ENCODE measurements at places on chromosomes 6 and 20.

GRCh38 chr6:105428342-105428957 is 25.6 kb upstream of the PREP start:
- DNase-seq, result peak; percentile 38

- peak; percentile 38 for DNase-seq
These were observed 206.8 kb upstream of the SMLR1 start for GRCh38 chr6:130620338-130620781.

DNA sequence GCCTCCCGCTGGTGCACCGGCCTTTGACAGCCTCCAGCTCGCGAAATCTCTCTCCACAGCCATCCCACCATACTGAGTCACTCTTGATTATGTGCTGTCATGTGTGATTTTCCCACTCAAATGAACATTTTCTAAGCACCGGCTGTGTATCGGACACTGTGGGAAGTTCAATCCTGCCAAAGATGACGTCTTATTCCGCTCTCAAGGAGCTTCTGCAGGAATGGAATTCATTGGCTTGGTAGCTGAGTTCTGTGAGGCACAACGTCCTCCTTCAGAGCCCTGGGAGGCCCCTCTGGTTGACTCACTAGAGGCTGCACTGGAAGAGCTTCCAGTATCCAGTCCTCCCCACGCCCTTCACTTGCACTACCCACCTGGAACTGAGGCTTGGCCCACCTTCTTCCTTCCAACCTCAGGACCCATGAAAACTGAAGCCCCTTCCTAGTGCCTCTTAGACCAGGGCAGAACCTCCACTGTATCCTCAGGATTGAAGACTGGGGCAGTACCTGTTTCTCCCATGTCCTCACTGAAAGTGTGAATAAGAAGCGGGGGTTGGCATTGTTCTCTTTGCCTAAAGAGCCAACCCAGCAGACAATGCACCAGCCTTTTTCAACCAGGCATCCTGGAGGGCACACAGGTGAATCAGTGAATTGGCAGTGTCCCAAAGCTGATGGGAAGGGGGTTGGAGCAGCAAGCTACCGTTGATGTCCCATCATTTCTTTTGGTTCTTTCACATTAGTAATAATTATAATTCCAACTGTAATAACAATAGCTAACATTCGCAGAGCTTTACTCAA is 1.7 kb downstream of the UNC5CL start:
- no peak for DNase-seq

GRCh38 chr6:40302856-40303454 is 284.2 kb downstream of the LRFN2 start:
- no peak for DNase-seq

GRCh38 chr20:4233520-4233919 is 218.2 kb upstream of the RNF24 start:
- no peak for DNase-seq

- peak; percentile 86 for DNase-seq
These were observed 315.1 kb downstream of the SMOC2 start for GRCh38 chr6:168756009-168756634.

- DNase-seq, result no peak
These were observed 57.5 kb downstream of the RREB1 start for GRCh38 chr6:7165002-7165889.

DNA sequence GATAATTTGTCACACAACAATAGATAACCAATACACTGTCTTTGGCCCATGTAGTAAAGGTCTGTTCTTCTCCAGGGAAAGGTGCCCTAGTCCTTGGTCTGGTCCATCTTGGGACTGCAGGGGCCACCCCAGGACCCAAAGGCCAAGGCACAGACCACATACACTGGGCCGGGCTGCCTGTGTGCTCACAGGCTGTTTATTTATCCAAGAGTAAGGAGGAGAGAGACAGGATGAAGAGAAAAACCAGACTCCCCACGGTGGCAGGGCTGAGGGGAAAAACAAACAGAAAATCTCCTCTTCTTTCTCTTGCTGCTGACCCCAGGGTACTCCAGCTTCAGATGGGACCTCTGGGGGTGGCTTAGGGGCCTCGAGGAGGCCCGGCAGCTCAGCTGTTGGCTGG is 6.5 kb upstream of the CDK5RAP1 start:
- DNase-seq, result no peak

DNA sequence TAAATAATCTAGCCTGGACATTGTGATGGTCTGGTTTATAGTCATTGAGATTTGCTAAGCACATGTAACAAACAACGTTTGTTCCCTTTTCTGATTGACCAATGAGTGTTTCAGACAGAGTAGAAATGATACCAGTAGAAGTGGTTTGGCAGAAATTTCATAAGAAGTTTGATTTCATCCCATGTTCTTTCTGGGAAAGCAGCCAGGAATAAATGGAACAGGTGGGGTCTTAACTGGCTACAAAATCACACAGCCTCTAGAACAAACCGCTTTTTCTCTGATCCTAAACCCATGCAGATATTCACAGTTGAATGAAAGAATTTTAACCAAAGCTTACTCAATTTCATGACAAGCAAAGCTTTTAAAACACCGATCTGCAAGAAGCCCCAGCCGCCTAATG is 227.5 kb downstream of the UST start:
- no peak for DNase-seq
